Muscle of leg (tissue), 16 donors: ENCODE measurements at places on chromosomes 7 and 10. TPM values are rescaled to one million over a fixed set of nuclear protein-coding genes. Genes with fewer than 3 reads are reported as not detected.

WEE2 gene
- total RNA-seq: 0.09 TPM

IFIT5 gene
- 12.2 TPM for total RNA-seq

ITPRID1 gene
- 0.44 TPM for total RNA-seq

DRGX gene
- total RNA-seq: not detected

RELN gene
- 9.3 TPM for total RNA-seq

AKR1C4 gene
- total RNA-seq: not detected

CPEB3 gene
- 2.0 TPM for total RNA-seq

FAM24B gene
- total RNA-seq: 2.3 TPM

GRID1 gene
- 2.7 TPM for total RNA-seq

WNT2 gene
- total RNA-seq: 14.8 TPM

CDH23 gene
- 4.2 TPM for total RNA-seq

NUDT13 gene
- total RNA-seq: 2.0 TPM

CLCN1 gene
- total RNA-seq: 1.1 TPM

TSPAN13 gene
- total RNA-seq: 31.6 TPM

ADAM8 gene
- 1.4 TPM for total RNA-seq

VDAC2 gene
- 186 TPM for total RNA-seq
